HCEC 1CT (cell line): ENCODE measurements at places on chromosomes 11 and 22.

DNA sequence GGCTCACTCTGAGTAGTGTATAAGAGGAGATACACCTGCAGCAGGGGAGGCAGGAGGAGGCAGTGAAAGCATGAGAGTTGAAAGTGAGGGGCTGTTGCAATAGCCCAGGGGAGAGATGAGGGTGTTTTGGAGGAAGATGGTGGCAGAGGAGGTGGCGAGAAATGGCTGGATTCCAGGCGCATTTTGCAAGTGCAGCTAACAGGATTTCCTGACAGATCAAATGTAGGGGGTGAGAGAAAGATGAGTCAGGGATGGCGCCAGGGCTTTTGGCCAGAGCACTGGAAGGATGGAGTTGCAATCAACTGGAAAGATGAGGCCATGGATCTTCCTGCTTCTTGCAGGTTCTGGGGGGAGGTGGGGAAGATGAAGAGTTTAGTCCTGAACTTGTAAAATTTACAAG, 16.8 kb upstream of the TSPAN18 start:
- no peak for DNase-seq

GRCh38 chr11:69361048-69361447, 67.1 kb downstream of the MYEOV start:
- no peak for DNase-seq

- DNase-seq = no peak
Measured at GRCh38 chr11:15884777-15885540, 471.4 kb downstream of the SOX6 start.

DNA sequence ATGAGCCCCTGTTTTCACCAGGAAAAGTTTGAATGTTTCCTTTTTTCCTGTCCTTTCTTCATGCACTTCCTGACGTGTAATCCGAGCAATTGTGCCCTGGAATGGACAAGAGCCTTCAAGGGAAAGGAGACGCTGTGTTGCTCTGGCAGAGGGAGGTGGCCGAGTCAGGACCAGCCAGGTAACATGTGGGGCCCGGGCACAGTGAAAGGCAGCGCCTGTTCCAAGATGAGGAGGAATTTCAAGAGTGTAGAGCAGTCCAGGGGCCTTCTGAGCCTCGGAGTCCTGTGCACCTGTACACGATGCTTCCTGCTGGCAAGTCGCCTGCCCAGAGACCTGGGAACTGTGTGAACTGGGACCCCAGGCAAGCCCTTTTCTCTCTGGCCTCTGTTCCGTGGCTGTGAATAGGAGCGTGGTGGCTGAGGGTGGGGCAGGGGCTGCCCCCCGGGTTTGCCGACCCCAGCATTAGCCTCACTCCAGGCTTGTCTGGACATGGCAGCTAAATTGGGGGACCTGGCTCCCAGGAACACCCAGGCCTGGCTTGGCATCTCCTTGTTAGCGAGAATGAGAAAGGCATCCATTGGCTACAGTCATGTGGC, 92.0 kb downstream of the MYEOV start:
- DNase-seq = no peak

GRCh38 chr11:94820480-94820879, 52.3 kb downstream of the AMOTL1 start:
- DNase-seq = no peak

- DNase-seq = no peak
Measured at GRCh38 chr11:73465871-73466270, 89.7 kb downstream of the RELT start.

- peak; percentile 96 for DNase-seq
Measured at GRCh38 chr11:9943386-9944110, 279.7 kb downstream of the SWAP70 start.

DNA sequence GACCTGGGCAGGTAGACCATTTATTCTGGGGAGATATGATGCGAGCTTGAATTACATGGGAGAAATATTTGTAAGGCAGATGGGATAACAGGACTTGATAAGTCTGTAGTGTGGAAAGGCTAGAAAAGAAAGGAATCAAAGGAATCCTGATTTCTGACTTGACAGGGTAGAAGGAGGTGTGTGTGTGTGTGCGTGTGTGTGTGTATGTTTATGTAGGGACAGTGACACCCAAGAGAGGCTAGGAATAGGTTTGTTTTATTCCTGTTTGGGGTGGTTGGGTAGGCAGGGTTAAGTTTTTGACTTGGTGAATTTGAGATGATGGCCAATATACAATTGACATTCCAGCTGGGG, 390 bp upstream of the HTATIP2 start:
- no peak for DNase-seq
